ENCODE measurements at places on chromosomes 7 and 10.

GRCh38 chr7:144473908-144474307 lies 70.4 kb upstream of the NOBOX start:
- no peak for DNase-seq

DNA sequence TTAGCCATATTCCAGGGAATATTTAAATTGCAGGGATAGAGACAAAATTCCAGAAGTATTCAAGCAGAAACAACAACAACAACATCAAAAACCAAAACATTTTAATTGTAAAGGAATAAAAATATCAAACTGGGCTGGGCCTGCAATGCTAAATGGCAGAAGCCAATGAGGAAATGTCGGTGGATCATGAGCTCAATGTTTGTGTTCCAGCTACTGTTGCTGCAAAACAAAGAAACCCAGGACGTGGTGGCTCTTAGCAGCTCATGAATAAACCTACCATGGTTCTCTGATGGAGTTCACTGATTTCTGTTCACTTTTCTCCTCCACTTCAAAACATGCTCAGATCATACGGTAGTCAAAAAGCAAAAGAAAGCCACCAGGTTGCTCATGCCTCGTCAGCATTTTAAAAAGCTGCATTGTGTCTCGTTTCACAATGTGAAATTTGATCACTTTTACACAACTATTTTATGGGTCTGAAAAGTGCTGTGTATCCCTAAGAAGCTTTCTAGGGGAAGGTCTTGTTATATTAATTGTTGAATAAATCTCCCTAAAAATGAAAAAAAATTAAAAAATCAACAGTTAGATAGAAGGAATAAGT lies 54.0 kb downstream of the ASNS start:
- peak; percentile 38 for DNase-seq

GRCh38 chr7:38831259-38831996 lies 77.6 kb downstream of the VPS41 start:
- no peak for DNase-seq

DNA sequence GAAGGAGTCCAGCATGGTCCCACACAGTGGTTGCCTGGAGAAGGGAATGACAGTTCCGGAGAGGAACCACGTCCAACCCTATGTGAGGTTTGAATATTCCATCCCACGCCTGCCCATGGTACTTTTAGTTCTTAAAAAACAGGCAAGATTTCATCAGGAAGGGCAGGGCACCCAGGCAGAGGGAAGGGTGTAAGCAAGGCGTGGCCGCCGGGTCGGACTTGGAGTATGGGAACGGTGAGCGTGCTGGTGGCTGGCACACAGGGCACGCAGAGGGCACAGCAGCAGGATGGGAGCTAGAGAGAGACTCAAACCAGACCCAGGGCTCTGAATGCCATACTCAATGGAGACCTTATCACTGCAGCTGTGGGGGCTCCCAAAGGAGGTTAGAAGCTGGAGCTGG lies 34.3 kb downstream of the FAM53B start:
- DNase-seq: no peak

DNA sequence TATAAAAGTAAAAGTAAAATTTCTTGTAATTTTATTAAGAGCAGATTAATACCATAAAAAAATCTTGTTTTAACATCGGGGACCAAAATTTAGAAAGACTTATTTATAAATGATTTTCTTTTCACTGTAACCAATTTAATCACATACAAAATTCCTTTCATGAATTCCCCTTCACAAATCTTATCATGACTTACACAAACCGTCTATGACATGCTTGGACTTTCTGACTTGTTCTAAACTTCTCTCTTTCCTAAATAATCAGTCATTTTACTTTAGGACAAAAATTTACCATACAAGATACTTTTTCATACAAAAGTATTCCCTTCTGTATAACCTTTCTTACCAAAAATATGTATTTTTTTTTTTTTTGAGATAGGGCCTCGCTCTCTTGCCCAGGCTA lies 9.3 kb downstream of the CROT start:
- DNase-seq: no peak

DNA sequence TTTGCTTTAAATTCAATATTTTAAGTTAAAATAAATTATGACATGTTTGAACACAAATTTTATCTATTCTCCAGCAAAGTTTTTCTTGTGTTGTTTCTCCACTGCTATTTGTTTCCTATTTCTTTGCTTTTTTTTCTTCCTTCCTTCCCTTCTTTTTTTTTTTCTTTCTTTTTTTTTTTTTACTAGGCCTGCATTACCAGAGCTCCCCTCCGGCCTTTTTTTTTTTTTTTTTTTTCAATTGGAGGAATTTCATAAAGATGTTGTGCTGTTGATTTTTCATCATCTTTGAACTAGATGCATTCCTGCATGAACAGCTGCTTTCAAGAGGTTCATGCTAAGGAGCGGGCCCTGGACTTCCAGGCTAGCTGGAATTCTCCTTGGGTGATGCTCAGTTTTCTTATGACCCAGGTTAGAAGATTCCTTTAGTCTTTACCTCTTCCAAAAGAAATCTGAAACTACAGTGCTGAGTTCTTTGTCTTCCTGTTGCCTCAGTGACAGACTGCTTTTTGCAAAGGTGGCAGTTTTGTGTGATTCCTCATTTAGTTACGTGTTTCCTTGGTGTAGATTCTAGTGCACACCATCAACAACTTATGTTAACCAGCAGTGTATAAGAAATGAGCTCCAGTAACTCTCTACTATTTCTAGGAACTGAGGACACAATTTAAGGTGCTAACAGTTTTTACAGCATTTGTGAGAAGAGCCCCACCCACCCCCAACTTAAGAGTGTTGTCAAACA lies 4.8 kb upstream of the CAMK1D start:
- no peak for DNase-seq

DNA sequence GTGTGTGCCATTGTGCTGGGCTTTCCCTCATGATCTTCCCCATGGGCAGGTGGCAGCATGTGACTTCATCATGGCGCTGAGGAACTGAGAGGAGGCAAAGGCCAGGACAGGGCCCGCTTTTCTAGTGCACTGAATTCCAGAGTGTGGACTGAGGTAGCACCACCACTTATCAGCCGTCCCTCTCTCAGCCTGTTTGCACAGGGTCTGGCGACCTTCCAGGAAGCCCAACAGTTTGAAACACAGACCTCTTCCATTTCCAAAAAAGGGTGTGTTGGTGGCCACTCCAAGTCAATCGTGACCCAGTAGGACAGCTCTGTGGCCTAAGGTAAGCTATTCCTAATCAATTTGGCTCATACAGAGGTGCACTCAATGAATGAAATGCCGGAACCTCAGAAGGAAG lies 4.4 kb downstream of the DNAJC30 start:
- peak; percentile 45 for DNase-seq

DNA sequence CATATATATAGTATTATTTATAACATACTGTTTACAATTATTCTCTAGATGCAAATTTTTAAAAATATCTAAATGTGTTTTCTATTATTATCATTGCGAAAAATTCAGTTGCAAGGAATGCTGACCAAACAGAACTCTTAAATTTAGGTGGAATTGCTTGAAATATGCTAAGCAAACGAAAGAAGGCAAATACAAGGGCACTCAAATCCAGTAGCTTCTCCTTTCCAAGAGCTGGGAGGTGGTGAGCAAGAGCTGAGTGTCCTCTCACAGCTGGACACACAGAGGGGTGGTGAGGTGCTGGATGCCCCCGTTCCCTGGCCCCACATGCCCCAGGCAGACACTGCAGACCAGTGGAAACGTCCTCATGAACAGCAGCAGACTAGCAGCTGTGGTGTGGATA lies 166.0 kb downstream of the TAX1BP1 start:
- DNase-seq: no peak

GRCh38 chr7:124898531-124898930 lies 31.1 kb downstream of the POT1 start:
- DNase-seq: no peak

DNA sequence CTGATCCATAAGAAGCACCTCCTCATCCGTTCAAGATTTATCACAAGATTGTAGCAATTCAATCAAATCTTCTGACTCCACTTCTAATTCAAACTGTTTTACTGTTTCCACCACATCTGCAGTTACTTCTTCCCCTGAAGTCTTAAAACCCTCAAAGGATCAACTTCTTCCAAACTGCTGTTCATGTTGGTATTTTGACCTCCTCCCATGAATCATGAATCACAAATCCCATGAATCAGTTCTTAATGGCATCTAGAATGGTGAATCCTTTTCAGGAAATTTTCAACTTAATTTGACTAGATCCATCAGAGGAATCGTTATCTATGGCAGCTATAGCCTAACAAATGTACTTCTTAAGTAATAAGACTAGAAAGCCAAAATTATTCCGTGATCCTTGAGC lies 122.3 kb downstream of the IMMP2L start:
- DNase-seq: no peak

DNA sequence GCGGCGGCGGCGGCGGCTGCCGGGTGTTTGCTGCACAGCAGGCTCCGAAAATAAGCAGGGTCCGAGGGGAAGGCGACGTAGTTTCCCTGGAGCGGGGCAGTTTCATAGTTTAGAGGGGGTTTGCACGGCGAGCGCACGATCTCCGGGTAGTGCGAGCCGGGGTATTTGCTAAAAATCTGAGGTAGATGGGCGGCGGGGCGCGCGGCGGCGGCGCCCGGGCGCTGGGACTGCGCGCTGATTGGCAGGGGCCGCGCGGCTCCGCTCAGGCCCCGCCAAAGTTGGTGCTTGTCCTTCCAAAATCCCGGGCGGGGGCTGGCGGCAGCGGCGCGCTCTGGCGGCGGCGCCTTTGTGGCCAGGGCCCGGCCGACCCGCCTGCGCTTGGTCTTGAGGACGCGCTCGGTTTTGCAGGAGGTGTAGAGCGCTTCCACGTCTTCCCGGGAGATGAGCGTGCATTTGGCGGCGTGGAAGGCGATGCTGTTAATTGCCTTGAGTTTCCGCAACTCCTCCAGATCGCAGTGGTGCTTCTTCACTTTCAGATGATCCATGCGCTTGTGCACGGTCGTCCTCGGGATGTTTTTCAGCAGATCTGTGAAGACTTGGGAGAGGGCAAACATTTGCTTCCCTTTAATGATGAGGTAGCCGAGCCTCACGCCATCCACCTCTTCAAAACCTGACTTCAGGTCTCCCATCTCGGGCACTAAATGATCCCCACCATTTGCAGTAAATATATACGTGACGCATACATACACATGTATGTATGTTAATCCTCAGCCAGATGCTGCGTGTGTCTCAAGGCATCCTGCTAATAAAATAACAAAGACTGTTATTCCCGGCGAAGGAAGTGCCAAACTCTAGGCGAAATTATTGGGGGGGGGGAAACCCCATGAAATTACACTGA lies 8.1 kb downstream of the SKIDA1 start:
- DNase-seq: no peak

- DNase-seq: no peak
Observed at GRCh38 chr7:146636581-146636980, 520.0 kb downstream of the CNTNAP2 start.

Data from NCI-H2029 (cell line).